ENCODE measurements at places on chromosomes 16 and 17.

DNA sequence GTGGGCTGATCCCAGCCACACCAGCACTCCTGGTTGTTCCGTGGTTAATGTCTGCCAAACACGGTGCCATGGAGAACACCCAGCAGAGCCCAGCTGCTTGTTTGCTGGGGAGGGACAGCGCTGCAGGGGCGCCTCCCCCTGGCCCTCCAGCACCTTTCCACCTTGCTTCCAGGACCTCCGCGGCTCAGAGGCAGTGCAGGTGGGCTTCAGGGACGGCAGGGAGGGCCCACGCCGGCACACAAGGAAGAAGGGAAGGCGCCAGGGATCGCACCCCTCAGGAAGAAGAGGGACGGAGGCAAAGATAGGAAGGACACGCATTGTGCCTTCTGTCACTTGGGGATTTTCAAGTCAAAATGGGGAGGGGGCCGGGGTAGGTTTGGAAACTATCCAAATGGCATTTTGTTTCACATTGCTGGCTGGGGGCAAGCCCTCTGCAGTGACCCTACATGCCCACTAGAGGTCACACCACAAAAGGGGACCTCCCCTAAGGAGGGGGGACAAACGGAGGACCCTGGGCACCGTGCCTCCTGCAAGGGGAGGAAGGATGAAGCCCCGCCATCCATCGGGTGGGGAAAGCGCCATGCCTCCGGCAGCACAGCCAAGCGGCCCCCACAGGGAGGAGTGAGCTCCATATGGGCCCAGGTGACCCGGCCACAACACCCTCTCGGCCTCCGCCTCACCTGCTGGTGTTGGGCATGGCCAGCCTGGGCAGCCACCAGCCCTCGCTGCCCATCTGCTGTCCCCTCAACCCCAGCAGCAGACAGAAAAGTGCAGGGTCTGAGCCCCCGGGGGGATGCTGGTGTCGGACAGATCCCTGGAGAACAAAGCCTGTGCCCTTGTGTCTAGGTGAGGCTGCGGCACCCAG is 7.5 kb upstream of the C16orf95 start:
- DNase-seq = peak; percentile 21

GRCh38 chr16:83951544-83951943 is 1.5 kb upstream of the OSGIN1 start:
- no peak for DNase-seq

GRCh38 chr16:81518439-81518757 is 73.8 kb downstream of the CMIP start:
- DNase-seq = no peak

- no peak for DNase-seq
Observed at GRCh38 chr16:23279721-23280153, 22.4 kb upstream of the SCNN1B start.

DNA sequence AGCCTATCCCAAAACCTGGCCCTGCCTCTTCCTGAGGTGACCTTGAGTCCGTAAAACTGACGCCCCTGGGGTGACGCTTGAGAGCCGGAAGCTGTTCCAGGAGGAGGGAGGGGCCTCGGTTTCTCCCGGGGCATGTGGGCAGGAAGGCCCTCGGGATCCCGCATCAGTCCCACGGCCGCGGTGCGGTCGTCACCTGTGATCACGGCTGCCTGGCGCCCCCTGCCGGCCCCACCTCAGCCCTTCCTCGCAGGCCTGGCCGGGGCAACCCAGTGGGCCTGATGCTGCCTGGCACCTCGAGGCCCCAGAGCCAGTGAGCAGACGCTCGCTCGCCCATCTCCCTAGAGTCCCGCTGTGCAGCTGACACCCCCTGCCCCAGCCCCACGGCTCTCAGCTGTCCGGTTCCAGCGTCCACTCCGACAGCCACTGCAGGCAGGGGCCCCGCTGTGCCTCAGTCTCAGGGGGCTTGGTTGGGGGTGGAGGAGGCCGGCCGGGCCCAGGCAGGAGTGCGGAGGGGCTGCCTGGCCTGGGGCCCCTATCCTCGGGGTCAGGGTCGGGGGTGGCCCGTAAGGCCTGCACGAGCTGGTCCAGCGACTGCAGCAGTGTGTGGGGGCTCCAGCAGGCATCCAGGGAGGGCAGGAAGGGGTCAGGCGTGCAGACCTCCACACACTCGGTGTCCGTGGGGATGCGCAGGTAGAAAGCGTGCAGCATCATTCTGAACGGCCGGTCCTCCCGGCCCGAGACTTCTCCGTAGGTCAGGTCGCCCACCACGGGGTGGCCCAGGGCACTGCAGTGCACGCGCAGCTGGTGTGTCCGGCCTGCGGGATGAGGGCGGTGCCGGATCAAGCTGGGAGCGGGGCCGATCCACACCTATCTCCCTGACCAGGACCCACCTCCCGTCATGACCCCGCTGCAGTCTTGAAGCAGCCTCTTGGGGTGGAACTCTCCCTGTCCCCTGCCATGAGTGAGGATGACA is 2.3 kb downstream of the RPUSD1 start:
- peak; percentile 68 for DNase-seq

GRCh38 chr16:47872225-47872624 is 283.6 kb downstream of the ABCC12 start:
- DNase-seq = no peak

DNA sequence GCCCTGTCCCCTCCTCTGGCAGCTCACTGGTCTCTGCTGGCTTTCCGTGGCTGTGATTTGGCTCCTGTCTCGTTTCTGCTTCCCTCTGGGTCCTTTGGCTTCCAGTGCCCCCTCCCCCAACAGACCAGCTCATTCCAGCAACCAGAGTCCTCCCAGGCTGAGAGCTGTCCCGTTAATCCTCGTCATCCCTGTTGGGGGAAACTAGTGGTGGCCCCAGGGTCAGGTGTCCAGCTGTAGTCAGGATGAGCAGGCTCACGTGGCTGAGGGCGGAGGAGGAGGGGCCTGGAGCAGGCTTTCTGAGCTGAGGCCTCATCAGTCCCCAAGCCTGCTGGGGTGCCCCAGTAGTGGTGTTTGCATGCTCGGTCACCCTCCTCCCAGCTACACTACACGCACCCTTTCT is 10.7 kb upstream of the CBX4 start:
- DNase-seq = no peak

DNA sequence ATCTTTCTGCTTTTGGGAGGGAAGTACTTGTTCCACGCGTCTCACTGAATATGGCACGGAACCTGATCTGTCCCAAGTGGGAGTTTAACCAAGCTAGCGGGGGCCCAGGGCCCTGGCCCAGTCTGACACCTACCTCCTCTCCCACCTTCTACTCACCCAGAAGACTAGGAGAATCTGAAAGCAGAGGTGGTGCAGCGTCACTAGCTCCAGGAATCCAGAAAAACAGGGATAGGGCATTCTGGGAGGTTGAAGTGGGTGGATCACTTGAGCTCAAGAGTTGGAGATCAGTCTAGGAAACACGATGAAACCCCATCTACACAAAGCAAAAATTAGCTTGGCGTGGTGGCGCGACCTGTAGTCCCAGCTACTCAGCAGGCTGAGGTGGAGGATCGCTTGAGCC is 163.5 kb upstream of the ZNF267 start:
- DNase-seq = no peak

DNA sequence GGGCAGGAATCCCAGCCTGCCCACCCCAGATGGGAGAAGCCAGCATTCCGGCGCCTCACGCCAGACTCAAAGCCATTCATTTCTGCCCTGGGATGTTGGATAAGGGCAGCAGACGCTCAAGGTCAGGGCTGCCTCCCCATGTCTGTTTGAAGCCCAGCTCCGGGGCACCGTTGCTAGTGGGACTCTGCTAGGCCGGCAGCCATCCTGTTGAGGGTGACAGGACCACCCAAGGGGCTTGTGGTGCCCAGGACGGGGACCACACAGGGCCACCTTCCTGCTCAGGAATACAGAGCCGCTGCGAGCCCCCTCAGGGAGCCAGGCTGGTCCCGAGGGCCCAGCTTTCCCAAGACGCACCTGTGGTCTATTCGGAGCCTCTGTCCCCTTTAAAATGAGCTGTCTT is 101.7 kb upstream of the CREBBP start:
- no peak for DNase-seq

DNA sequence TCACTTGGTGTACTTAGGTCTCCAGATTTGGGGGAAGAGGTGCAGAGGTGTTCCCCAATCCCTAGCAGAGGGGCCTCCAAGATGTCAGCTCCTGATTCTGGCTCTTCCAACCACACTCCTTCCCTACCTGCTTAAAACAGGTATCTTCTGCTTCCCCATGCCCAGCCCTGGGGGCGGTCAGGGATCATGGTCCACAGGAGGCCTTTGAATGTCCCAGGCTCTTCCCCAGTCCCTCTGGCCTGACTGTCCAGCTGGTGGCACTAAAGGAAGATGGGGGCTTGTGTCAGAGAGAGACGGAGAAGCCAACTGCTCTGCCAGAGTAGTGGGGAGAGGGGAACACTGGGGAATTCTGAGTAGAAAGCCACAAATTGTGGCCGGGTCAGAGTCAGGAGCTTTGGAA is 3.8 kb downstream of the ARL4D start:
- no peak for DNase-seq

- DNase-seq = no peak
Observed at GRCh38 chr17:17692353-17693252, 11.3 kb downstream of the RAI1 start.

DNA sequence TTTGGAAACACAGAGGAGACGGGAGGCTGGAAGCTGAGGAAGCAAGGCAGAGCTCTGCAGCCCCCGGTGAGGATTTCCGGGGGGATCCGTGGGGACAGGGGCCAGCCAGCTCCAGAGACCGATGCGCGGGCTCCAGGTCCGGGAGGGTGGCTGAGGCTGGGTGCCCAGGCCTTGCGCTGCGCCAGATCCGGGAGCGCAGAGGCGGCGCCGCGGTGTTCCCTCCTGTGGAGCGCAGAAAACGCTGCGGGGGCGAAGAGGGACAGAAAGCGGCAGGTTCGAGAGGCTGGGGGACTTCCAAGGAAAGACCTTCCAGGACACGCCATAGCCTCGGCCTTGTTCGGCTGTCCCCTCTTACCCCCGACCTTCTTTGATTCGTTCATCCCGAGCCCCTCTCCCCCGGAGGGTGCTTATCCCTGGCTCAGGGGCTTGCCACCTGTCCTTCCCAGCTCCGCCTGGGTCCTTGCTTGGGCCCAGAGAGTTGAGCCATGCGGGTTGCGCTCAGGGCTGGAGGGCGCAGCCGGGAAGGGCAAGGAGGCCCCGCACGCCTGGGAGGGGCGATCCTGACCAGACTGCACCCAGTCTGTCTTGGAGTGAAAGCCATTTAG is 697 bp upstream of the SHISA9 start:
- DNase-seq = no peak

GRCh38 chr17:32746280-32746679 is 130.6 kb downstream of the MYO1D start:
- DNase-seq = no peak

DNA sequence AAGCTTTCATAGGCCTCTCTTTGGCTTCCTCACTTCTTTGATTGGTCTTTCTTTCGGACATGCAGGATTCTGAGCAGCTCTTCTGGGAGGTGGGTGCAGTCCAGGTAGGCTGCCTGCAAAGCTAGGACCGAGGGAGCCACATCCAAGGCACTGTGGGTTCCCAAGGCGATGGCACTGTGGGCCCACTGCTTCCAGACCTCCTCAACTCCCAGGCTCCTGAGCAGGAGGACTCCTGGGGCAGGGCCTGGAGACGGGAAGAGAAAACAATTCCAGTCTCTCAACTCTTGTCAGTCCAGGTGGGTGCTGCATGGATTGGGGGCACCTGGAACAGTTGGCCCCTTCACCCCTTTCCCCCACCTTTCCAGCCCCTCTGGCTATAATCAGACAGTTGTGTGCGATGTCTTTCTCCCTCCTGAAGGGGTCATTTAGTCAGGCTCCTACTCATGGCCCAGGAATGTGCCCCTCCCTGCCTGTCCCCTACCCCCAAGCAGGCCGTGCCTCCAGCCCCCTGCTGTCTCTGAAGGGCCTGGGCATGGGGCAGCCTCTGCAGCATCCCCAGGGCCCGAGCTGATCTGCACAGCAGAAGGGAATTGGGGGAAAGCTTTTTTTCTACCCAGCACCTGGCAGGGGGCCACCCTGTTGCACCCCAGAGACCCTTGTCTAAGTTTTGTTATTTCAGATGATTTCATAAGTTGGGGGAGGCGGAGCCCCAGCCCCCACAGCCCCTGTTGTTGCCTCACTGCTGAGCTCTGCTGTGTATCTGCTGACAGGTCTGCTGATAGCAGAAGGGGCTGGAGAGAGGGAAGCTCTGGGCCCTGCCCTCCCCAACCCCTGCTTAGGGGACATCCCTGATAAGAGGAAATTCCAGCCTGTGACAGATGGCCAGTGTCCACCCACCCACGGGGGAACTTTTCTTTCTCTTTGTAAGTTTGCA is 330.3 kb downstream of the SEC14L1 start:
- no peak for DNase-seq

DNA sequence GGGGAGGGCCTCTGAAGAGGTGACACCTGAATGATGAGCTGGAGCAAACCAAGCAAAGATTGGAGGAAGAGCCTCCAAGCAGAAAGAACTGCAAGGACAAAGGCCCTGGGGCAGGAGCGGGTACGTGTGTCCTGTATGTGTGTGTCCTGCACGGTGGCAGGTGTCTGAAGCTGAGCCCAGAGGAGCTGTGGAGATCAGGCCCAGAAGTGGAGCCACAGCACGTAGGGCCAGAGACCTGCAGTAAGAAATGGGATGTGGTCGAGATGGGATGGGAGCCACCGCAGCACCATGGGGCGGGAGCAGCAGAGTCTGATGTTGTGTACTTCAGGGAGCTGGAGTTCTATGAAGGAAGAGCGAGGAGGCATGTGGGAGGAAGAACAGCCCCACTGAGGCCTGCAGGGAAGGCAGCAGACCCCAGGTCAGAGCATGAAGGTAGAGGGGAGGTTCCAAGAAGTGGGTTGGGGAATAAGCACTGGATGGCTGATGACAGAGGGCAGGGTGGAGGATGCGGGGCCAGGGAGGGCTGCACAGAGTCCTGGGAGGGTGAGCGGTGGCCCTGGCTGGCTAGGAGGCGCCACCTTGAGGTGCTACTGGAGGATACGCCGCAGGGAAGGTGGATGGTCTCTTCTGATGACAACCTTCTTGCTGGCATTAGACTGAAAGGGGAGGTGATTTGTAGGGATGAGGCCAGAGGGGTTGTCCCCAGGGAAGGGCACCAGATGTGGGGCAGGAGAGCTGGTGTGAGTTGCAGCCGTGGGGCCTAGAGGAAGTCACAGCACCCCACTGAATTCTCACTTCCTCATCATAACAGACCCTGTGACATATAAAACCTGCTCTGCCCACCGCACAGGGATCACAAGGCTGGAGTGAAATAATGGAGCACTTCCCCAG is 10.6 kb upstream of the CETP start:
- DNase-seq = no peak

- peak; percentile 62 for DNase-seq
Observed at GRCh38 chr17:77372444-77373298, 231.9 kb downstream of the SEC14L1 start.

DNA sequence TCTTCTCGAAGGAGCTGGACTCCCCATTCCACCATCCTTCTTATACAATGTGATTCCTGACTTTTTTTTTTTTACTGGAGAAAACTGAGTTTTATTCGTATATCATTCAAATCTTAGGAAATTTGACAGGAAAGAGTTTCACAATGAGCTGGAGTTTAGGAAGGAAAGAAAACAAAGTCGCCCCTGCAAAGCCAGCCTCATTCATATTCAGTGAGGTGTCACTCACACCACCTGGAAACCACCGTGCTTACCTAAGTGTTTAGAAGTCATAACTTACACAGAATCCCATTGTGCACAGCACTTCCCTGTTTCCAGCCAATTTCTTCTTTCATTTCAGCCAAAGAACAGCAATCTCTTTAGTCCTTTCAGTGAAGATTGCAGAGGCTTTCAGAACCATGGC is 90.3 kb upstream of the CHMP6 start:
- no peak for DNase-seq
